ENCODE measurements at places on chromosomes 11 and 22. TPM values are rescaled to one million over a fixed set of nuclear protein-coding genes. Genes with fewer than 3 reads are reported as not detected.

- DNase-seq, result no peak
Measured at GRCh38 chr11:128691802-128692752, 1.8 kb upstream of the FLI1 start.

Gene NCAPD3
- 4.8 TPM for total RNA-seq

Gene SERPING1
- 607 TPM for total RNA-seq

Gene SYT7
- 1.8 TPM for total RNA-seq

Gene MMP27
- not detected for total RNA-seq

Gene TBX1
- total RNA-seq, result not detected
